Cardiac septum (tissue), 1 donor: ENCODE measurements at places on chromosomes 11 and 22.

GRCh38 chr11:124421043-124421442 lies 3.6 kb downstream of the OR8B4 start:
- no peak for DNase-seq

DNA sequence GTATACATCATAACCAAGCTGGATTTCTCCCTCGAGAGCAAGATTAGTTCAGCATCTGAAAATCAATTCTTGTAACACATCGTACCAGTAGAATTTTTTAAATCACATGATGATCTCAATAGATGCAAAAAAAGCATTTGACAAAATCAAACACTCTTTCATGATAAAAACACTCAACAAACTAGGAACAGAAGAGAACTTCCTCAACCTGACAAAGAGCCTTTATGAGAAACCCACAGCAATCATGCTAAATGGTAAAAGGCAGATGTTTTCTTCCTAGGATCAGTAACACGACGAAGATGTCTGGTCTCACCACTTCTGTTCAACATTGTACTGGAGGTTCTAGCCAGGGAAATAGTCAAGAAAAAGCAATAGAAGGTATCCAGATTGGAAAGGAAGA lies 34.1 kb upstream of the TMPRSS4 start:
- DNase-seq = no peak

DNA sequence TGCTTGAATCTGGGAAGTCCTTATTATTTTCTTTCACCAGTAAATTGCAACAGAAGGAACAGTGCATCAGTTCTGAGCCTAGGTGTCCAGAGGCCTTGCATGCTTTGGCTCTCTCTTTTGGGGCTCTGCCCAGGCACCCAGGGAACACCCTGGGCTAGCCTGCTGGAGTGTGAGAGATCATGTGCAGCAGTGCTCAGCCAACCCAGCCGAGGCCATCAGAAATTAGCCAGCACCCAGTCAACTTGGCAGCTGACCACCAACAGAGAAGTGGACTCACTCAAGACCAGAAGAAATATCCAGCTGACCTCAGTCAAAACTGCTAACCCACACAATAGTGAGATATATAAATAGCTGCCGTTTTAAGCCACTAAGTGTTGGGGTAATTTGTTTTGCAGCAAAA lies 11.2 kb upstream of the P4HA3 start:
- DNase-seq = peak; percentile 86

GRCh38 chr11:64924910-64925284 lies 408 bp downstream of the PPP2R5B start:
- no peak for DNase-seq

- DNase-seq = no peak
These were observed 4.1 kb upstream of the MUC6 start for GRCh38 chr11:1040428-1041148.

- no peak for DNase-seq
These were observed 385 bp upstream of the SCO2 start for GRCh38 chr22:50525858-50526107.

GRCh38 chr11:101436511-101437142 lies 147.2 kb downstream of the TRPC6 start:
- no peak for DNase-seq
